ENCODE measurements at places on chromosomes 12 and 14. TPM values are rescaled to one million over a fixed set of nuclear protein-coding genes. Genes with fewer than 3 reads are reported as not detected.

The SPIC gene
- not detected for total RNA-seq

GRCh38 chr14:89315493-89316470 lies 101.3 kb downstream of the FOXN3 start:
- no peak for DNase-seq

- no peak for DNase-seq
Observed at GRCh38 chr14:72709916-72710611, 183.8 kb downstream of the DPF3 start.

The ZNF26 gene
- total RNA-seq, result 15.5 TPM

- DNase-seq, result no peak
Observed at GRCh38 chr12:89523843-89524540, 604 bp downstream of the GALNT4 start.

- no peak for DNase-seq
Observed at GRCh38 chr14:100523131-100523842, 63.9 kb downstream of the BEGAIN start.

- no peak for DNase-seq
Observed at GRCh38 chr14:103593577-103593976, 30.8 kb downstream of the COA8 start.

- no peak for DNase-seq
Observed at GRCh38 chr12:92597997-92598396, 104.8 kb upstream of the PLEKHG7 start.

The CYP46A1 gene
- 0.52 TPM for total RNA-seq

GRCh38 chr12:130334937-130335336 lies 2.8 kb upstream of the PIWIL1 start:
- DNase-seq, result peak; percentile 11

GRCh38 chr14:51613416-51613815 lies 38.3 kb upstream of the FRMD6 start:
- no peak for DNase-seq

DNA sequence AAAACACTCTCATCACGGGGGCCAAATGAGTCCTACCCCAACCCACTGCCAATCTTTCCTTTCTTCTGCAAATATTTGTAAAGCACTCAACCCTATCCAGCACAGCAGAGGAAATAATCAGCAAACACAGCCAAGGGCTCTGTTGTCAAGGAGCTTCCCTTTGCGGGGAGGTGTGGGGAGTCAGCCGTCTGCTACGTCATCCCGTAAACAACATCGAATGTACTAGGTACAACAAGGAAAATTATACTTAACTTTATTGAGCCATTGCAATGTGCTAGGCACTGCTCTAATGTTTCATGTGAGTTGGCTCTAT lies 22.8 kb downstream of the TMEM63C start:
- no peak for DNase-seq

The APOF gene
- not detected for total RNA-seq

DNA sequence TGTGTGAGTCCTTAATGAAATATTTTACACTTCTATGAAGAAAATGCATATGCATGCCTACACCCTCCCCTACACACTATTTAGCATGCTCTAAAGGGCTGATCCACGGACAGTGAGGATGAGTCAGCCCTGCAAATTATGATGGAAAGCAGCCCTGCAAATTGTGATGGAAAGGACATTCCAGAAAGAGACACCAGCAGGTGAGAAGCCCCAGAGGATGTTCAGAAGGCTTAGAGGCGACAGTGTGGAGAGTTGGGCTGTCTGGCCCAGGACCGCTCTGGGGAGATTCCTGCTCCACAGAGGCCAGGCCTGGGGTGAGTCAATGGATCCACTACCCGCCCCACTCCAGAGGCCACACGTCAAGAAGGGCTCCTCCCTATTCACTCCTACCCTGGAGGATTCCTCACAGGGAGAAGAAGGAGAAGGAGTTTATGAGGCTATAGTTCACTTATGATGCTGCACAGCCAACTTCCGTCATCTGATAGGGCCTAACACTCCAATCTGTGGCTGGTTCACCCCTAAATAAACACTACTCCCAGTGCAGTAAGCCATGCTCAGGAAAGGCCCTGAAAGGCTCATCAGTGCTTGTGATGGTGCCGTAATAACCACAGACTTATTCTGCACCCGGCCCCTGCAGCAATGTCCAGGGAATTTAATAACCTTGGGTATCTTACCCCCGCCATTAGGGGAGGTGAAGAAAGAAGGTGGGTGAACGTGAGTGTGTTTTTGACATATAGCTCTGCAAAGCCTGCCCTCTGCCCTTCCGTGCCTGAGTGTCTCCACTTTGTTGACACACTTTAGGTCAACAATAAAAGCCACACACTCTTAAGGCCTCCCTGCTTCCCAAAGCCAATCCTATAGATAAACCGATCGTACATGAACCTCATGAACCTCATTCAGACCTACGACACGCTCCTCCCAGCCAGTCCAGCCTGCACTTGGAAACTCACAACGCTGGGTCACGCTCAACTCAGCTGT lies 46.4 kb downstream of the CLMN start:
- no peak for DNase-seq

DNA sequence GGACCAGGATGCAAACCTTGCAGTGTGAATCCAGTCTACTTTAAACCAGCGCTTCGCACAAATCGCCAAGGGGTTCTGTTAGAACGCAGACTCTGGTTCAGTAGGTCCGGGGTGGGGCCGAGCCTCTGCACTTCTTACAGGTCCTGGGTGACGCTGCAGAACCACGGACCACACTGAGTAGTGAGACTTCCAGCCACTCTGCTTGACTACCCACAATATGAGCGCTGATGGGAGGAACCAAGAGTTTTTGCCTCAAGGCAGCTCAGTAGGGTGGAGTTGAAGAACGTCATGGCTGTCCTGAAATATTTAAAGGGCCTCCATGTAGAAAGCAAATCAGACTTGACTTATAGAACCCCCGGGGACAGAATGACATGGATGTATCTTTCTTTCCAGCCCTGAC lies 138.0 kb upstream of the CRY1 start:
- no peak for DNase-seq

DNA sequence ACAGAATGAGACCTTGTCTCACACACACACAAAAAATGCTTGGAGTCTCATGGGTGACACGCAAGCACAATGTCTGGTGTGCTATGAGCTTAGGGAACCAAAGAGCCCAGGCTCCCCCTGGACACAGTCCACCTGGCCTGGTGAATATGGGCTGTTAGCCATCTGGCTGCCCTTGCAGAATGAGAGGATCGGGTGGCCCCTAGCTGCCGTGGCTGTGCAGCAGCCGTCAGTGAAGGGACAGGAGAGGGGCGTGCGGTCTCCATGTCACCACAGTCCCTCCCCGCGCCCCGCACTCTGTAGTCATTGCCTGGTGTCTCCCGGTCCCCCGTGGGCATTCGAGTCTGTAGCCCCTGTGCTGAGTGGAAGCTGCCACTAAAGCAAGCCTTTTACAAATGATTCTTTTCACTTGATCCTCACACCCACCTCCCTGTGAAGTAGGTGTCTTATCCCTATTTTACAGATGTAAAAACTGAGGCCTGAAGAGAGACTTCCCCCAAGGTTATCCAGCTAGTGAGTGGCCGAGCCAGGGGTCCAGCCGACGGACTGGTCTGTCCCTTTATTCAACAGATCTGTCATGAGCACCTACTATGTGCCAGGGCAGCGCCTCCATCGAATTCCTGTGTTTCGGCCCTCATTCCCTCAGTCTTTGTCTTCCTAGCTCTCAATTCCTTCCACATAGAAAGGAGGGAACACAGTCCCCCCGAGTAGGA lies 18.8 kb downstream of the MVK start:
- no peak for DNase-seq

- no peak for DNase-seq
Observed at GRCh38 chr14:93811676-93812075, 23.4 kb upstream of the PRIMA1 start.

DNA sequence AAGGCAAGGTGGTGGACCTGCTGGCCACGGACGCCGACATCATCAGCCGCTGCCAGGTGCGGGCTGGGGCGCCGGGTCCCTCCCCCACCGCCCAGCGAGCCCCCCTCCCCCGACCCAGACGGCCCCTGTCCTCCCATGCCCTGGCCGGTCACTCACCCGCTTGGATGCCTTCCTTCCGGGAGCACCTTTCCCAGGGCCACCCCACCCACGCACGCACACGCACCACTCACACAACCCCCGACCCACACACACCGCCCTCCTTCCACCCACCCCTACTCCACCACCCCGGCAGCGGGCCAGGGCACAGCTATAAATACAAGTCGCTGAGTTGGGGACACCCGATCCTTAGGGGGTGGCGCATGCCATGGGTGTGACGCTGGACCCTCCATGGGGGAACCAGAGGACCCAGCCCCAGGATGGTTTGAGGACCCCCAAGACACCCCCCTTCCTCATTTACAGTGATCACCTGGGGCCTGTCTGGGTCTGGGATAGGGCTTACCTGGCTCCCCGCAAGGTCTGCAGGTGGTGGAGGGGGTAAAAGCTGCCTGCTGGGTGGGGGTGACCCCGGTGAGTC lies 465 bp downstream of the ADSS1 start:
- no peak for DNase-seq

DNA sequence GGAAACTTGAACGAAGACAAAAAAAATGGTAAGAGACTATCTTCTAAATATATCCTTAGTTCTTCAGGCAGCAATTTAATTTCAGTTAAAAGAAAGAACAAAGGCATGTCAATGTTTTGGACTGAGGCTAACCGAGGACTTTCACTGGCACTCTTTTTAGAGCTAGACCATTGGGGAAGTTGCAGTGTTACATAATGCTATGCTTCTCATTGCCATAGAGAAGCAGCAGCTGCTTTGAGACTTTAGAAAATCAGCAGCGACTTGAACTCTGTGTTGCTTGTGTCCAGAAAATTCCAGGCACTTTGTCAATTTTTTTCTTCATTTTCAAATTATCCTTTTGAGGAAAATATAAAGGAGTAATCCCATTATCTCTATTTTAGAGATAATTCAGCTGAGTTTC lies 964.2 kb downstream of the NRXN3 start:
- no peak for DNase-seq

The SLC10A1 gene
- total RNA-seq, result not detected

GRCh38 chr14:68584786-68585185 lies 208.1 kb downstream of the ZFP36L1 start:
- no peak for DNase-seq

DNA sequence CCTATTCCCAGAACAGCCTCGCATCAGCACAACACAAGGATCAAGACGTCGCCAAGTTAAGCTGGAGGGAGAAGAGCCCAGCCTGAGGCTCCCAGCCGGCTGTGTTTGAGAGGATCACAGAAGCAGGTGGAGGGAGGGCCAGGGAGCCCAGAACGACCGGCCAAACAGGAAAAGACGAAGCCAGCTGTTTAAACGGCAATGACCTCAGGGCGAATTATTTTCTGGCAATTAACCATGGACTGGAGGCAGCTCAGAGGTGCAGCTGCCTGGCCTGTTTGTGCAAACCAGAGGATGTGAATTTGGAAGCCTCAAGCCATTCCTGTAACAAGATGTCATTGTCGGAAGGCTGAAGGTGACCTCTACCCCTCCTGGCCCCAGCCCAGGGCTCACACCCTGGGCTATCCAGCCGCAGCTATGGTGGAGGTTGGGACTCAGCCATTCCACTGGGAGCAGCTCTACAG lies 175.8 kb upstream of the PRMT8 start:
- no peak for DNase-seq

DNA sequence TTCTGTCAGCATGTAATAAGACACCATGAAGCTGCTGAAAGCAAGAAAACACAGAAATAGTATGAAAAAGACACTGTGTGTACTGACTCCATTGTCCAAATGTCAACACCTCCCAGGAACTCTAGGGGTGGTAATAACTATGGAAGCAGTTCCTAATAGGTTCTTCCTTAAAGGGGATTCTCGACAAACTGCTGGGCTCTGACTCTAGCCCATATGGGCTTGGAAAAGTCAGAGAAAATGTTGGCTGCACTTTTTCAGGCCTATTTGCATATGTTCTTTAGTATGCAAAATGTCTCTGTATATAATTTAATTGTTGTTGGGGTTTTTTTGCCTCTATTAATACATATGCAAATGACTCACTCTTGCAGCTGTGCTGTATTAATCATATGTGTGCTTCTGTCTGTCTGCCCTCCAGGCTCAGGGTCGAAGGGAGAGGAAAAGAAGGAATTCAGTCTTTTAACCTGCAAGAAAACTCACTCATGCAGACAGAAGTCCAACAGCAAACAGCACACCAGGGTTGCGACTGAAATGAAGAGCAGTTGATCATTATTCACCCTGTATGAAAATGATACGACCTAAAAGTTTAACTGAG lies 317.6 kb downstream of the SOX5 start:
- DNase-seq, result no peak

DNA sequence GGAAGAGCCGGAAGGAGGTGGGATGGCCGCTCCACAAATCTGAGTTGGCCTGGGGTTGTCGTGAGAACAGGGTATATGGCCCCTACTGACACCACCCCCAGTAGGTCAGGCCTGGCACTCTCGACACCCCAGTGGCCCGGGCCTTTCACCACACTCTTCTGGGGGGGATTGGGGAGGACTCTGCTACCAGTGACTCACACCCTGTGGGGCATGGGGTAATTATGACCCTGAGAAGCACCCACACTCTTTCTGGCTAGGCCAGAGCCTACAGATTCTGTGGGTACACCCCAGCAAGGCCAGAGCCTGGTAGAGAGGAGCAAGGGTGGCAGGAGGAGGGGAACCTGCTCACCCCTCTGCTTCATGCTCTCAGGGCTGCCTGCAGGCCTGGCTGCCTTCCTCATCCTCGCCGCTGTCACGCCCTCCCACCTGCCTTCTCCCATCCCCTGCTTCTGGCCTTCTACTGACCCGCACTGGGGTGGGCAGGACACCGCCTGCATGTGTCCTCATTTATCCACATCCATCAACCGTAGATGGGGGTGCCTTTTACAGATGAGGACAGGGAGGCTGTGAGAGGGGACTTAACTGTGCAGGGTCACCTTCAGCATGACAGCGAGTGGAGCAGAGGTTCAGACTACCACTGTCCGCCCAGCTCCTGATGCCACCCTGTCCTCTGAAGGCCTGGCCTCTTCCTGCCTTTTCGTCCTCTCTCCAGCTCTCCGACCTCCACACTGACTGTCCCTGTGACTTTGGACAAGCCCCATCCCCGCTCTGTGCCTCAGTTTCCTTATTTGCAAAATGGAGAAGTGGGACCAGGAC lies 18.4 kb downstream of the ASB2 start:
- no peak for DNase-seq

- no peak for DNase-seq
Observed at GRCh38 chr12:47507221-47507620, 198.6 kb downstream of the RPAP3 start.

DNA sequence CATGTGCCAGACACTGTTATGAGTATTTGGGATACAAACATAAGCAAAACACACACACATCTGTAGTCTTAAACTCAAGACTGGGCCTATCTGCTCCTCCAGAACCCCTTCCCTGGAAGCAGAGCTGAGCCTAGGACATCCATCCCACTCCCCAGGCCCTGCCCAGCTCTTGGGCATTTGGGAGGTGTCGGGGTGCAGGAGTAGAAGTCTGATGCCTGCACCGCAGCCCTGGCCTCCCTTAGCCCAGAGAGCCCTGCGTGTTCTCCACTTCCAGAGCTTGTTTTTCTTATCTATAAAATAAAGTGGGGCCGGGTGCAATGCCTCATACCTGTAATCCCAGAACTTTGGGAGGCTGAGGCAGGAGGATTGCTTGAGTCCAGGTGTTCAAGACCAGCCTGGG lies 11.7 kb downstream of the HSP90AA1 start:
- DNase-seq, result peak; percentile 74

The CDH24 gene
- total RNA-seq, result 1.0 TPM
